ENCODE measurements at places on chromosomes 11 and 22.

DNA sequence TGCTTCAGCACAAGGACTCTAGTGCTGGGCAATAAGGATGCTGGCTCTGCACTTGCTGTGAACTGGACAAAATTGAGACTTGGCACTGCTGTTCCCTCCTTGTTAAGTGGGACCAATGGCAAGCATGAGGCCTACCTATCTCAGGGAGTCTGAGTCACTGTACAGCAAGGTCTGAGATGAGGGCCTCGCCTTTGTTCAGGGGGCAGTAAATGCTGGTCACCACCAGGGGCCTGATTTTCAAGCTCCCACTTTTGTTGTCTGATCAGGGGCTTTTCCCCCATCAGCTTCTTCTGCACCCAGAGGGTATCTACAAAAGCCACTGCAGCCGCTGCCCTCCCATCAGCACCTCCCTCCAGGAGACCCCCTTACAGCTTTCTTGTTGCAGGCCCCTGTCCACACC is 22.8 kb downstream of the DHCR7 start:
- DNase-seq, result no peak

- DNase-seq, result no peak
These were observed 335.7 kb downstream of the DDX10 start for GRCh38 chr11:109000531-109000930.

- no peak for DNase-seq
These were observed 2.0 kb downstream of the CSRP3 start for GRCh38 chr11:19199771-19200170.

DNA sequence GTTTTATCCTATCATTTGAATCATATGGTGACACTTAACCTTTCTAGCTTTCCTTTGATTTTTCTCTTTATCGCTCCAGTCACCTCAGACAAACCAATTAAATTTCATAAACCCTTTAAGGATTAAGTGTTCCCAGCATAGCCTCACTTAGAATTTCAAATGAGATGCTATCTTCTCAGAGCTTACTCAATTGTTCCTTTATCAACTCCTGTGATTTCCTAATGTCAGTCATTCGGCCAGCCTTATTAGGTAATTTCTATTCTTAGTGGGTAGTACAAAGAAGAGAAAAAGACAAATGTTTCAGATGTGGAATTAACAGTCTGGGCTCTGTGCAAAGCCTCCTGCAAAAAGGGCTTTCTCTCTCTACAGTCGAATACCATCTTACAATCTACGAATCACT is 77.1 kb upstream of the CCDC90B start:
- no peak for DNase-seq

- DNase-seq, result no peak
These were observed 301.4 kb upstream of the PDGFD start for GRCh38 chr11:104465321-104465720.

- no peak for DNase-seq
These were observed 119.3 kb downstream of the WNT11 start for GRCh38 chr11:76086743-76087635.

DNA sequence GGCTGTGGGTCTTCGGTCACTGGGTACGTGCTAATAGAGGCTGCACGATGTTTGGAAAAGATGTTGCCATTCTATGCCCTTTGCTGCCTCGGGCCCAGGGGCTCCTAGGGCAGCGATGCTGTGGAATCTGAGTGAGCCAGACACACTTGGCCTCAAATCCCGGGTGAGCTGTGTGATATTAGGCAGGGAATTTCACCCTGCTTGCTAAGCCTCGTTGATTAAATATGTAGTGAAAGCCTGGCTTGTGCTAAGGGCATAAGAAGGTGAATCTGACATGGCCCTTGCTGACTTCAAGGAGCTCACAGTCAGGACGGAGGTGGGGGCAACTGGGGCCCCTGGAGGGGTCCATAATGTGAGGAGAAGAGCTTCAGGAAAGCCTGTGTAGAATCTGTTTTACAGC is 5.4 kb upstream of the HMOX1 start:
- DNase-seq, result no peak
